Left colon (tissue), 2 donors: ENCODE measurements at places on chromosomes 5 and 9.

GRCh38 chr9:79977510-79978197 is 405.9 kb downstream of the TLE4 start:
- no peak for DNase-seq

- no peak for DNase-seq
Measured at GRCh38 chr9:127580366-127580765, 31.7 kb upstream of the STXBP1 start.

DNA sequence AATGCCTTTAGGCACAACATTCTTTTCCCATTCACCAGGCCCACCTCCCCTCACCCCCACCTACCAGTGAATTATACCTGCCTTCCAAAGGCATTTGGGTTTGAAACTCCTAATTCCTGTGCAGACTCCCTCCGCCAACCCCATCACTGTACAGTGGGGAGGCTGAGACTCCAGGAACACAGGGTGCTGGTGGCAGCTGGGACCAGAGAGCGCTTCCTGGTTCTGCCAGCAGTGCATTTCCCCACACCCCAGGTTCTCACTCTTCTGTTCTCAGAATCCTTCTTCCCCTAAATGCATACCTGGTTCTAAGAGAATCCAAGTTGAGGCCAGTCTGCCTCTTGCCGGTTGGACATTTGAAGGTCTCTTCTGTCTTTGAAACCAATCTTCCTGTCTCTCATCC is 21.1 kb downstream of the SLC36A2 start:
- DNase-seq, result no peak

DNA sequence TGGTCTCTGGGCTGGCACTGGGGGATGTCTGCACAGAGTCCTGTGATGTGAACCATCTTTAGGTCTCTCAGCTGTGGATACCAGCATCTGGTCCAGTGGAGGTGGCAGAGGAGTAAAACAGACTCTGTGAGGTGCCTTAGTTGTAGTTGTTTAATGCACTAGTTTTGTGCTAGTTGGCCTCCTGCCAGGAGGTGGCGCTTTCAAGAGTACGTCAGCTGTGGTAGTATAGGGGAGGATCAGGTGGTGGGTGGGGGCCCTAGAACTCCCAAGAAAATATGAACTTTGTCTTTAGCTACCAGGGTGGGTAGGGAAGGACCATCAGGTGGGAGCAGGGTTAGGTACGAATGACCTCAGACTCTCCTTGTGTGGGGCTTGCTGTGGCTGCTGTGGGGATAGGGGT is 197.1 kb downstream of the TMC1 start:
- no peak for DNase-seq

GRCh38 chr5:100401149-100401548 is 134.0 kb upstream of the FAM174A start:
- DNase-seq, result no peak
